ENCODE measurements at places on chromosomes 16 and 17.
A peak's percentile ranks its signal among the peaks of the same experiment; 100 is the strongest.

GRCh38 chr17:44610331-44610730 lies 45.9 kb upstream of the MEIOC start:
- DNase-seq: no peak

DNA sequence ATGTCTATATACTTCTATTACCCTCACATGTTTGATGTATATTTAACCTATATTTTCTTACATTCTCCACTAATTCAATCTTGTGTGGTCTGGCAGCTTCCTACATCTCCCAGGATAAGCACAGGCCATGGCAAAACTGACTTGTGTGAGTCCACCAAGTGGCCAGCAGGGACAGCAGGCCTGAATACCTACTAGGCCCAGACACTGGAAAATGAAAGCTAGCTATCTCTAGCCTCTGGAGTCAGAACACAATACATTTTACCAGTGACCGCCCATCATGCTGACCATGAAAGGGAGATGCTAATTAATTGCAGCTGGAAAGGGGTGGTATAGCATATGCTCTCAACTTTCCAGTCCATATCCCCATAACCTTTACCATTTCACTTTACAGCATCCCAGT lies 132.3 kb downstream of the PCTP start:
- no peak for DNase-seq

GRCh38 chr17:44074911-44075285 lies 4.4 kb downstream of the G6PC3 start:
- no peak for DNase-seq

- no peak for DNase-seq
Observed at GRCh38 chr16:78732696-78733095, 633.2 kb downstream of the WWOX start.

DNA sequence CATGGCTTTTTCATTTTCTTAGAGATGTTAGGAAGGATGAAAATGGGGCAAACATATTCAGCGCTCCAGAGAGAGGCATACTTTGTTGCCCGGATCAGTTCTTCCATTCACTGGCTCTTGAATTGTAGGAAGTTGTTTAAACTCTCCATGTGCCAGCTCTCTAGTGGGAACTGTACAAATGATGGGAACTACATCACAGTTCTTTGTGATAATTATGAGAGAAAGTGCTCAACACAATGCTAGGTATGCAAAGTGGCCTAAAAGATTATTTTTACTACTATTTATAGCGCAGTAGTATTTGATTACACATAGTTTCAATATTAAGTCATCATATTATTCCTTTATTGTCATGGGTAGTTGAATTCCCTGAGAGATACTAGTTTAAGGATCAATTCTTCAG lies 268.5 kb downstream of the RBFOX1 start:
- no peak for DNase-seq

- no peak for DNase-seq
Observed at GRCh38 chr17:57750109-57750871, 5.2 kb upstream of the CCDC182 start.

DNA sequence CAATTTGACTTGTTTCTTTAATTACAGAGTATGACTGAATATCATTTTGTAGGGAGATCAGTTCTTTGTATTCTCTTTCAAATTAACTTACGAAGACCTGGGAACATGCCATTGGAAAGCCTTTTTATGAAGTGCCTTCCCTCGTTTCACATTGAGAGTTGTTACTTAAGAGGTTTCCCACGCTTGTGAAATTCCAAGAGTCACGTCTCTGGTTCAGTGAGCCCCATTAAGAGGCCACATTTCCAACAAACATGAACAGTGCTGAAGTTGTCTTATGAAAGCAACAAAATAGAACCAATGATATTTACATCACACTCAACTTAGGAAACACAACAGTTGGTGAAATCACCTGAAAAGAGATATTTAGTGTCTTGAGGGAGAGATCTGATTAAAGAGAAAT lies 334.1 kb downstream of the TOX3 start:
- DNase-seq: no peak

DNA sequence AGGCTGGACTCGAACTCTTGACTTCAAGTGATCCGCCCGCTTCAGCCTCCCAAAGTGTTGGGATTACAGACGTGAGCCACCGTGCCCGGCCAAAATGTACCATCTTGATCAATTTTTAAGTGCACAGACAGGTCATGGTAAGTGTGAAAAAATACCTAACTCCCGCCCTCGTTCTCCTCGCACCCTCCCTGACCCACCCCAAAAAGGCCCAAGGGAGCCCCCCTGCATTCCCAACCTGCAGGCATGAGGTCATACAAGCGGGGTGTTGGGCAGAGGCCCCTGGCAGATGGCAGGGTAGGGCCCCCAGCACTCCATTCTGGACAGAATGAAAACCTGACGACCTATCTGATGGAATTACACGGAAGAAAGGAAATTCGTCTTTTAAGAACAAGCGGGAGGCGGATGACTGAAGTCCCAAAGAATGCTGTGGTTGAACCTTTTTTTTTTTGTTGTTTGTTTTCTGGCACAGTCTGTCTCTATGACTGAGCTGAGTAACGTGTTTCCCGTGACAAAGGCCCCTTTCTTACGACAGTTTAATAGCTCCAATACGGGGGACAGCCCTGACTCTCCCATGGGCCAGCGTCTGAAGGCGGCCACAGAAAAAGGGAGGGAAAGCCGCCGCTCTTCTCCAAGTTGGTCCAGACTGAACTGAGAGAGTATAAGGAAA lies 376.4 kb downstream of the SLC39A11 start:
- DNase-seq: peak; percentile 99

DNA sequence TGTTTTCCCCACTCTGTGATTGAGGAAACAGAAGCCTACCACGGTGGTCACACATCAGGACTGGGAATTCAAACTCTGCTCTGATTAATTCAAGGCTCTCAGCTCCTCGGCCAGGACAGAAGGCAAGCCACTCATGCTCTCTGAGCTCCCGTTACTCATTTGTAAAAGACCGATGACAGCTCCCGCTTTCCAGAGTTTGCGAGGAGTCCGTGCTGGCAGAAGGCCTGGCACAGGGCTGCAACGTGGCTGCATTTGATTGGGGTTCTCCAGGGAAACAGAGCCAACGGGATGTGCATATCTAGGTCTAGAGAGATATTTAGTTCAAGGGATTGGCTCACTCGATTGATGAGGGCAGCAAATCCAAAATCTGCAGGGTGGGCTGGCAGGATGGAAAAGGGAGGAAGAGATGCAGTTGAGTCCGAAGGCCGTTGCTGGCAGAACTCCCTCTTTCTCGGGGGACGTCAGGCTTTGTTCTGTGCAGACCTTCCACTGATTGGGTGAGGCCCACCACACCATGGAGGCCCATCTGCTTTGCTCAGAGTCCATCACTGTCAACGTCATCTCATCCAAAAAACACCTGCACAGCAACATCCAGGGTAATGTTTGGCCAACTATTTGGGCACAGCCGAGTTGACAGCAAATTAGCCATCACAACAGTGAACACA lies 215.5 kb upstream of the RPL38 start:
- no peak for DNase-seq

- no peak for DNase-seq
Observed at GRCh38 chr17:28705074-28705659, 6.5 kb downstream of the PROCA1 start.

- DNase-seq: no peak
Observed at GRCh38 chr16:4194661-4195060, 47.2 kb downstream of the SRL start.

- DNase-seq: peak; percentile 74
Observed at GRCh38 chr17:17840751-17841591, 4.2 kb upstream of the SREBF1 start.

DNA sequence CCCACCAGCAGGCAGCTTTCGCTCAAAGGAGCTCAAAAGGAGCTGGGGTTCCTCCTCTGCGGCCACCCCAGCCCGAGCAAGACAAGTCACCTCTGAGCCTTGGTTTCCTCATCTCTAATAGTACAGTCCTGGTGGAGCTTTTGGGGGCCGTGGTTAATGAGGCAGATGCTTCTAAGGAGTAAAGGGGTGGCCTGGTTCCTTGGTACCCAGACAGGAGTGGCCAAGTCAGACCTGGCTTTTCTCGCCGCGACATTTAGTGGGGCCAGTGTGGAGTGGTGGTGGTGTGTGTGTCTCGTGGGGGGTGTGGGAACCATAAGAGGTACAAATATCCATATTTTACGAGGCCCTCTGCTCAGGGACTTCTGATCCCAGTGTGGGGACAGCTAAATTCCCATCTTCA lies 6.7 kb downstream of the FOXF1 start:
- DNase-seq: no peak

DNA sequence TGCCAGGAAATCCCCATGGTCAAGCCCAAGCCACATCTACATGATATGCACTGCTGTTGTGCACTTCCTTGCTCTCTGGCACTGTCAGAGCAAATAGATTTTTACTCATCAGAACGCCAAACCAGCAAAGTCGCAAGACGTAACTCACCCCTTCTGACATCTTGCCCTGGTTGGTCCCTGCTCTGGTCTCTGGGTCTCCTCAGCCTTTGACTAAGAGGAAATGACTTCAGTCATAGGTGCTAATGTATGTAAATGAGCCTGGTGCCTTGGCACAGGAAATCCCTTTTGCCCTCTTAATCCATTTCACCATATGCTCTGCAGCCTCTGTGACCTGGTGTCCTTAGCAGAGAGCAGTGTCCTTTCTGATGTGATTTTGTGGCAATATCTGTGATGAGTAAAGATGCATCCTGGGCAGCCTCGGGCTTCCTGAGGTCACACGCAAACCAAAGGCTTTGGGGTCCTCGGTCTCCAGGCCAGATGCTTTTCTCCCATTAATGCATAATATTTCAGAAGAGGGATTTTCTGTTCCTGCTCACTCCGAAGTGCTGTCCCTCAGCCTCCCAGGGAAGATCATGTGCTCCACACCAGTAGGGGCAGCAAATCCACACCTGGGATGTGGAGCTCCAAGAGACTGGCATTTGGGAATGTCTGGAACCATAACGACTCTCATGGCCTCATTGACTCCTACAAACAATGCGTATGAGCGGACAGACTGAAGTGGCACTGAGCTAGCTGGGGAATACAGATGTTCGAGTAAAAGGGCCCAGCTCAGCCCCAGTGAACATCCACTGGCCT lies 66.9 kb downstream of the GP2 start:
- no peak for DNase-seq

- DNase-seq: peak; percentile 14
Observed at GRCh38 chr17:55219934-55220333, 44.8 kb upstream of the HLF start.

DNA sequence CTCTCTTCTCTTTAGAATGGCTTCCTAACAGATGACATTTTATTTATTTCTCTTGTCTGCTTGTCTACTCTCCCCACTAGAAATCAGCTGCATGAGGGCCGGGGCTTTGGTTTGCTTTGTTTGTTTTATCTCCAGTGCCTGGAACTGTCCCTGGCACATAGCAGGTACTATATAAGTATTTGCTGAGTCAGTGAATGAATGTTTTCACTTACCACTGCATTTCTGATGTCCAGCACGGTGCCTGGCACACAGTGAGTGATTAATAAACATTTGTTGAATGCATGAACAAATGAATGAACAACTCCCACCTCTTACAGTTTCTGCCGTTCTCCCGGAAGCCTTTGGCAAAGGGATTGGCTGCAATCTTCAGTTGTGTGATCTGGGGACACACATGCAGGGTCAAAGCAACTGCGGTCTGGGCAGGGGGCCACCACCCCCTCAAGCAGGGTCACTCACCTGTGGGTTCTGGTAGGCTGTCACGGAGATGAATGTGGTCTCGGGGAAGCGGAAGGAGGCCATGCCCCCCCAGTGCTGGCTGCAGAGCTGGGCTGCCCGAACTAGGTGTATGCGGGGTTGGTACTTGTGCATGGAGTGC lies 3.4 kb downstream of the TBX6 start:
- no peak for DNase-seq

DNA sequence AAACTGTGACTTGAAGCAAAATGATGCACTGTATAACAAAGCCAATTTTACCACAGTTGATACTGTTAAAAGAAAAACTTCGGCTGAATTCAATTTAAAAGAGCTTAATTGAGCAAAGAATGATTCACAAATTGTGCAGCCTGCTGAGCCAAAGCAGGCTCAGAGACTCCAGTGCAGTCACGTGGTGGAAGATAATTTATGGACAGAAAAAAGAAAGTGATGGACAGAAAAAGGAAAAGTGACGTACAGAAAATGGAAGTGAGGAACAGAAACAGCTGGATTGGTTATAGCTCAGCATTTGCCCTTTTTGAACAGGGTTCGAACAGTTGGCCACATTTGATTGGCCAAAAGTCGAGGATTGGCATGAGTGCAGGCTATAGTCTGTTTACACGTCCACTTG lies 25.7 kb downstream of the ZSWIM7 start:
- DNase-seq: no peak

- DNase-seq: no peak
Observed at GRCh38 chr16:83932304-83932703, 20.7 kb upstream of the OSGIN1 start.

Data from fibroblast of mammary gland (primary cell).